ENCODE measurements at places on chromosomes 5 and 9.

DNA sequence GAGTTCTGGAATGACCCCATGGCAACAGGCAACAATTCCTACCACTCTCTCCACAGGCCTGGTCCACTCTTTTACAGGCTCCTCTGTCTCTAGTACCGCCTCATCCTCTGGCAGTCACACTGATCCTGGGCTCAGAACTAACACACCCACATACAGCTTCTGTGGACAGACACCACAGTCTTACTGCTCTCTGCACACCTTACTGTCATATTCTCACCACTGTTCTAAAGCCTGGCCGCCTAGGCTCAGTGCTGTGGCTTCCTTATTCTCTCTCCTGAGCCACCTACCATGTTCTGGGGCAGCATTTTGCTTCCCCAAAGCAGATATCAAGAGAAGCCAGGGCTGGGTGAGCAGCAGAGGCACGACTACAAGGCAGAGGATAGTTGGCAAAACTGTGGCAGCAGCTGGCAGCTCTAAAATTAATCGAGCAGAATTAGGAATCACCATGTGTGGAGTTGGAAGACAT is 14.8 kb downstream of the REEP5 start:
- DNase-seq, result no peak

- no peak for DNase-seq
Observed at GRCh38 chr5:143235423-143235822, 168.1 kb downstream of the NR3C1 start.

DNA sequence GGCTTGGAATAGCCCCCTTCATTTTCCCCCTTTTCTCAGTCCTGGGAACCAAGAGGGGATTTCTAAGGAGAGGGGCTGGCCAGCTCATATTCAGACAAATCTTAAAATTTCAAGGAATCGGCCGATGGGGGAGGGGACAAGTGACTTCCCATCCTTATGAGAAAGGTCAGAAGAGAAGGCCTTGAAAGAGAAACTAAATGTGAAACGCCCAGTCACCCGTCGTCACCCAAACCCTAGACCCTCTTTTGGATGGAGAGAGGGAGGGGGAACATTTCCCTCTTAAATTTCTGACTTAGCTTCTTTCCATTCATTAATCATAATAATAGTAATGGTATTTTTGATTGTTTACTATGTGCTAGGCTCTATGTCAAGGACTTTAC is 850 bp upstream of the CCL19 start:
- no peak for DNase-seq

GRCh38 chr5:173790177-173790719 is 97.9 kb upstream of the CPEB4 start:
- no peak for DNase-seq

DNA sequence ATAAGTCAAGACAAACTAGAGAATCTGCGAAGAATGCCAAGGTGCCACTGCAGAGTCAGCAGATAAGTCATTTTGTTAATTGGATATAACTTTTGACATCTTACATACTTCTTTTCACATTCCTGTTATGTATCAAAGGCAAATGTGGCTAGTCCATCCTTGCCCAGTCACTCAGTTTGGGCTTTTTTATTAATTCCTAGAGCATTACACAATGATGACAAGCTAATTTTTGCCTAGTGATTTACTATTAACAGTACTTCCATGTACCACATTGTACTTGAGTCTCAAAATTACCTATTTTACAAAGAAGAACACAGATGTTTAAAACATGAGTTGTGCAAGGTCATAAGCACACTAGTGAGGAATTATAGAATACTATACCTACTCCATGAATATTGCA is 680.8 kb downstream of the DNAH5 start:
- no peak for DNase-seq

- DNase-seq, result no peak
Observed at GRCh38 chr5:10768328-10768899, 7.4 kb upstream of the DAP start.

DNA sequence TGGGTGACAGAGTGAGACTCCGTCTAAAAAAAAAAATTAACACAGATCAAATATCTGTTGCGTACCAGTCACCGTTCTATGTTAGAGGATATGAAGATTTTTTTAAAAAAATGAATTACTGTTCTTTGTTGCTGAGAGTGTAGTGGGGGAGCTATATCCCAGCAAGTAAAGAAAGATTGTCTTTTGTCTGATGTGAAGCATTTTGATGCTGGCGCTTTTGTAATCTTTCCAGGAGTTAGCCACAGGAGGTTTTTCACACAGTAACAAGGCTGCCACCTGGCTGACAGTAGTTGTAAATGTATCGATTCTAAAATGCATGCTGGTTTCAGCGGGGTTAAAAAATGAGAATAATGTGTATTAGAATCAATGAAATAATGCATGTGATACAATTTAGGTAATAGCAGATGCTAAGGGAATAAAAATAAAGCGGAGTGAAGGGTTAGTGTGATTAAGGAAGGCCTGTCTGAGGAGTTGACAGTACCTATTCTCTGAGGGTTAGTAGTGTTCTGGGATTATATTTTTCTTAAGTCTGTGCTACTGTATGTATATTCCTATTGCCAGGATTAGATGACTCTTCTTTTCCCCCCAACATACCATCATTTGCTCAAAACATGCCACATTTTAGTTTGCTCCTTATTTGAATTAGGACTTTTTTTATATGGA is 3.4 kb downstream of the LMNB1 start:
- DNase-seq, result peak; percentile 59

GRCh38 chr5:2752821-2753439 is 1.5 kb upstream of the IRX2 start:
- no peak for DNase-seq

GRCh38 chr9:94577036-94577435 is 16.6 kb downstream of the FBP2 start:
- no peak for DNase-seq

- DNase-seq, result peak; percentile 33
Observed at GRCh38 chr9:15735083-15735857, 182.4 kb downstream of the CCDC171 start.

DNA sequence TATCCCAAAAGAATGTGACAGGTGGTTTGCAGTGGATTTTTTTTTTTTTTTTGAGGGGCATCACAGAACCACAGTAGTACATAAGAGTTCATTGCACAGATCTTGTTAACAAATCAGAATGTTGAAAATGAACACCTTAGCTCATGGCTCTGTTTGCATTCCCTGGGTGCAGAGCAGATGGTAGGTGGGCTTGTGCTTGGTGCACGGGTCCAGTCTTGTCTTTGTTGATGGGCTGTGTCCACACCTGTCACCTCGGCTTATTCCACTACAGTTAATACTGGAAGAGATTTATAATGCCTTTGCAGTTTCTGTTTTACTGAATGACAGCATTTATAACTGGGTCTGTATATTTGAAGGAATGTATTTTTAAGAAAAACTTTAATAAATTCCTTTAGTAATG is 146.6 kb downstream of the KDM4C start:
- DNase-seq, result no peak

DNA sequence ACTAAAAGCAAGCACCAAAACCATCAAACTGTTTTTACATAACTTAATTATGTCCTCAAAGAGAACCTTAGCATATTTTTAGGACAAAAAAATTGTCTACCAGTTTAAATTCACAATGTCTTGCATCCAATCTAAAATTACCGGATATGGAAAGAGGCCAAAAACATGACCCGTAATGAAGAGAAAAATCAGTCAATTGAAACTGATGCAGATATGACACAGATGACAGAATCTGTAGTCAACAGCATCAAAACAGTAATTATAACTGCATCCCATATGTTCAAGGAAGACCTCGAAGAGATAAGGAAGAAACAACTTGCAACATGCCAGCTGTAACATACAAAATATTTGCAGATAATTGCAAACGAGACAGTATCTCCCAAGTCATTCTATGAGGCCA is 473.2 kb downstream of the SEMA5A start:
- no peak for DNase-seq

- DNase-seq, result no peak
Observed at GRCh38 chr5:153900703-153901395, 137.9 kb downstream of the FAM114A2 start.

DNA sequence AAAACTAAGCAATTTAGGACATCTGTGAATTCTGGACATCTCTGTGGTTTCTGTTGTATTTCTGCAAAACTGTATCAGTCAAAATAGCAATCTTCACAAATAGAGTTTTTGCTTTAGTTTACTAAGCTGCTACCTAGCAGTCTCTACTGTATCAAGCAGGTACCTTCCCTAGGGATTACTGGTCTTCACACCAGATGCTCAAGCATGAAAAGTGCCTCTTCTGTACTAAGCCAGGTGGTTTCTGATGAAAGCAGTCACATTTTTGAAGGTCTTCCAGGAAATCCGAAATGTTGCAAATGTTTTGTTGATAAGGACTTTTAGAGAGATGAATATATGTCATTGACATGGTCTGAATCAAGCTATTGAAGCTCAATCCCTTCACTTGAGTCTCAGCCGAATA is 540.0 kb downstream of the KCTD16 start:
- DNase-seq, result no peak

GRCh38 chr9:96294159-96294545 is 7.8 kb downstream of the HSD17B3 start:
- DNase-seq, result no peak

DNA sequence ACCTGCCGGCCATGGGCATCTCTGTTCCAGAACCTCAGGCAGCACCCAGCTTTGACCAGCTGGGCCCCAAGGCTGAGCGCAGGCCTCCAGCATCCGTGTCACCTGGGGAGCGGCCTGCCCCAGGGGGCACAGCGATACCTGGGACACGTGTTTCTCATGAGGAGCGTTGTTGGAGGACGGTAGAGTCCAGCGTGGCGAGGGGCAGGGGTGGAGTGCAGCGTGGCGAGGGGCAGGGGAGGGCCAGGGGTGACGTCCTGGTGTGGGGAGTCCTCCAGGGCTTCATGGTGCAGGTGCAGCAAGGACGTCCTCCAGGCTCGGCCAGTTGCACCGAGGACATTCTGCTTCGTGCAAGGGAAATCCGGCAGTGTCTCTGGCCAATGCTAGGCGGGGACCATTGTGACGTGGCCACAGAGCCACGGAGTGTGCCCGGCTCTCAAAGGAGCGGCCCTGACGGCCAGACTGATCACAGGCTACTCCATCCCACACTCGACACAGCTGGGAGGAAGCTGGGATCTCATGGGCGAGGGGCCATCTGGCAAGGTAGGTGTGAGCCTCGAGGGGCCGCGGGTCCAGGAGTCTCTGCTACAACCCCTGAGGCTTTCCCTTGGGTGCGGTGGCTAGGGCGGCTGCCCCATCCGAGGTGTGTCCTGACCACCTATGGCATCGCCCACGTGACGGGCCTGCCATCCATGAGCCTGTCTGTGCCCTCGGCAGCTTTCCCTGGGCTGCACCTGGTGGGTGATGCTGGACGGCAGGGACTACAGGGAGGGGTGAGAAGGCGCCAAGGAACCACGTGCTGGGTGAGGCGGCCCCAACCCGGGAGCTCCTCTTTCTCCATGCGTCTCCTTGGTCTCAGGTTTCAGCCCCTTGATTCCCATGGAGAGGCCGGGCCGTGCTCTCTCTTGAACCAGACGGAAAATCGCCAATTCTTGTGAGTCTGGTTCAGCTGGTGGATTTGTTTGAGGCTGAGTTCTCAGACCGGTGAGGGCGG is 33.8 kb downstream of the SLC9A3 start:
- DNase-seq, result no peak

- DNase-seq, result no peak
Observed at GRCh38 chr9:95819636-95820035, 55.9 kb upstream of the ERCC6L2 start.

DNA sequence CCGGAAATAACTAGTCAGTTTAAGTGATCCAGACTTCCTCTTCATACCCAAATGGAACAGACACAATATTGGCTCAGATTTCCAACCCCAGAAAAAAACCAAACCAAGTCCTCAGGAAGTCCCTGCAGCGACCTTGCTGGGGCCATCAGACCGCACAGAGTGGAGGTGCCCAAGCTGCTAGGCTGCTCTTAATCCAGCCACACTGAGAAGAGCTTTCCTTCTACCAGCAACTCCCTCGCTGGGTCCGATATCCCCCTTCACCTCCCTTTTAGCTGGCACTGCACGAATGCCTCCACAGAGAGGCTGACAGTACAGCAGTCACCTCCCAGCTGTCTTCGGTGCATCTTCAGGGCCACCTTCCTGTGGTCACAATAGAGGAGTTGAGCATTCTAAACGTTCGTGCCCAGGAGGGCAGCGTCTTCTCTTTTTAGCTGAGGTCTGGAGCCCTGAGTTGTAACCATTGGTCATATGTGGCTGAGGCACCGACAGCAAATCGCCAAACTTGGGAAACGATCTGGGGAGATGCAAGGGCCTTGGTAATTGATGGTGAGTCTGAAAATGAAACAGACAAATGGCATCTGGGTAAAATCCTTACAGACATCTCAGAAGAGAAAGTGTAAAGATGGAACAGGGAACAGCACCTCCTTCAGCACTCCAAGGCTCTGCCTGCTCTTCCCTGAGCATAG is 5.7 kb downstream of the NAIF1 start:
- DNase-seq, result no peak

DNA sequence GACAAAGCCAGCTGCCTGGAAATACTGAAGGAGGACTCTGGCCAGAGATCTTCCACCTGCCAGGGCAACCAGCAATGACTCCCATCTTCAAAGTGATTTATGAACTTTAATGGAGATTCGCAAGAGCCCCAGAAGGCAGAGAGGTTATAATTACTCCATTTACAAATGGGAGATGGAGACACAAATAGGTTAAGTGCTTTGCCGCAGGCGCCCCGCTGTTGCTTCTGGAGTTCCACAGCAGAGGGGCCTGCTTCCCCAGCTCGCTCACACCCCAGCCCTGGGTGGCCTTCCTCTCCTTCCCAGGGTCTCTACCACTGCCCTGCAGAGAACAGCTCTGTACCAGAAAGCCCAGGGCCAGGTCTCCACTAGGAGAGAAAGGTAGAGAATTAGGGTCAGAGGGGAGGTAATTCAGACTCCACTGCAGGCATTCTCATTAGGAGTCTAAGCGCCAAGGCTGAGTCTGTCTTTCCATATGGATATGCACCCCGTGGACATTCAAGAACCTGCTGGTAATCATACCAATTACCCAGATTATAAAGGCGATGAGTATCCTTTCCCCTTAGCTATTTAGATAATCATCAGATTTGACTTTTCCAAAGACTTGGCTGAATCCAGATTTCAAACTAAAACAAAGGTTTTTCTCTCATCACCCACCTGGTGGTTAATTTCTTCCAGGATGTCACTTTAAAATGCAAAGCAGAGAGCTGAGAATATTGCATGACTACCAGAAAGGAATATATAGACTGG is 157.6 kb upstream of the TUT7 start:
- no peak for DNase-seq

DNA sequence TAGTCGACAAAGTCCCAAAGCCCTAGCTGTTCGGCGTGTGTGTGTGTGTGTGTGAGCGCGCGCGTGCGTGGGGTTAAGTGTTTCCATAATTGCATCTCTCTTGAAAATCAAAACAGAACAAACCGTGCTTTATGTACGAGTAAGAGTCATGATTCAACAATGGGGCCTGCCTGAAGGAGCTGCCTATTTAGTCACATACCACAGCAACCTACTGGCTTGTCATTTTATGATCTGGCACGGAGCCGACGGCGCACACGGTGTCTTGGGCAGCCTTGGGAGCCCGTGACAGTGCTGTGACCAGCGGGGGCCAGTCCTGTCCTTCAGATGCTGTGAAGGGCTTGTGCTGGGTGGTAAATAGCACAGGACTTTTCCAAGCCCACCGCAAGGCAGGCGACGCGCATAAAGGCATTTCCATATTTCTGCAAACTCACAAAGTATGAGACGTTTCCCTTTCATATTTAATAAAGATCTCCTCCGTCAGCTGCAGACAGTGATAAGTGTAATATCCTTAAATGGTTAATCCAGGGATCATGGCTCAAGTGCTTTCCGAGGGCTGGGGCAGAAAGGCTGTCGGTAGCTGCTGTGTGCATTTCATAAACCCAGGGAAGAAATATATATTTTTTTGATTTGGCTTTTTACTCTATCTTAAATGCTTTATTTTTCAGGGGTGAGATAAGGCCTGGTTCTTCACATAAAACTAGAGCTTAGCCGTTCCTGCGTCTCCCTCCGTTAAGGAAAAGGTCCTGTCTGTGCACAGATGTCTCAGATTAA is 270.2 kb upstream of the IRX1 start:
- DNase-seq, result no peak
